Kidney (tissue), 22 donors: ENCODE measurements at places on chromosomes 7 and 10. TPM values are rescaled to one million over a fixed set of nuclear protein-coding genes. Genes with fewer than 3 reads are reported as not detected.

DNA sequence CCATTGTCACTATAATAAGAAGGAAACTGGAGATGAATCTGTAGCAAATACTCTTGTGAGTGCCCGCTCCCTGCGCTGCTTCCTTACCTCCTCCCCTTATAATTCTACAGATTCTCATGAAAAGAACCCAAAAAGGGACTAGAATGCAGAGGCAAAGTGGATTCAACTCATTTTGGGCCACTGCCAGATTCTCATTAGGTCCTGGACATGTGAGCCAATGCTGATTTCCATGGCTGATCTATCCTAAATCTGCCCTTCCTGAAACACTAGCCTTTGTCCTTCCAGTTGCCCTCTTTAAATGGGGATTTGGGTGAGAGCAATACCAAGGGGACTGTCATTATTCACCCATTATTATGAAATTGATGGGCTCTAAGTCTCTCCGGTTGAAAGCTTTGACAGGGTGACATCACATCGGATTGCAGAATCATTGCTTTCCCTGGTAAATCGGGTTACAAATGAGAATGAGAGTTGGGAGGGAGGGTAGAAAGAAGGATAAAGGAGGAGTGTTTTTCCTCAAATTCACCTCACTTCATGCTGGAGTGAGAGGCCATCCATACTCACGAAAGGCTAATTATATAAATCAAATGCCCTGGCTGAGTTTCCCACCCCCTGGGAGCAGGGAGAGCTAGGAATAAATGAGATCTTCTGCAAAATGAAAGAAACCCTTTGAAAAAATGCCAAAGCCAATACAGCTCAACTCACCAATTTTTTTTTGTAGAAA lies 37.5 kb downstream of the PTN start:
- H3K36me3 ChIP-seq = no peaks in the 10 kb centered on the region
- no peaks in the 10 kb centered on the region for H3K27me3 ChIP-seq
- H3K4me1 ChIP-seq = no peaks in the 10 kb centered on the region
- no peak for DNase-seq

GRCh38 chr7:52482076-52482475 lies 553.4 kb upstream of the POM121L12 start:
- no peaks in the 10 kb centered on the region for H3K4me1 ChIP-seq
- no peak overlapping the region for H3K4me3 ChIP-seq
- no peak overlapping the region for H3K27ac ChIP-seq
- no peaks in the 10 kb centered on the region for H3K27me3 ChIP-seq
- no peak for DNase-seq

GRCh38 chr7:48472640-48473039 lies 301.4 kb downstream of the ABCA13 start:
- H3K4me3 ChIP-seq = no peak overlapping the region
- DNase-seq = no peak
- no peak overlapping the region for H3K27ac ChIP-seq

- H3K27me3 ChIP-seq = no peaks in the 10 kb centered on the region
- H3K4me1 ChIP-seq = no peaks in the 10 kb centered on the region
- DNase-seq = no peak
- no peak overlapping the region for H3K27ac ChIP-seq
- H3K36me3 ChIP-seq = no peaks in the 10 kb centered on the region
These were observed 338.9 kb upstream of the MBL2 start for GRCh38 chr10:53111529-53111928.

The LIPK gene
- not detected for polyA plus RNA-seq
